ENCODE measurements at places on chromosomes 3 and 15.
A peak's percentile ranks its signal among the peaks of the same experiment; 100 is the strongest.

- DNase-seq: no peak
These were observed 12.6 kb upstream of the SHISA5 start for GRCh38 chr3:48516571-48516970.

- no peak for DNase-seq
These were observed 30.3 kb downstream of the SYNM start for GRCh38 chr15:99135194-99135593.

DNA sequence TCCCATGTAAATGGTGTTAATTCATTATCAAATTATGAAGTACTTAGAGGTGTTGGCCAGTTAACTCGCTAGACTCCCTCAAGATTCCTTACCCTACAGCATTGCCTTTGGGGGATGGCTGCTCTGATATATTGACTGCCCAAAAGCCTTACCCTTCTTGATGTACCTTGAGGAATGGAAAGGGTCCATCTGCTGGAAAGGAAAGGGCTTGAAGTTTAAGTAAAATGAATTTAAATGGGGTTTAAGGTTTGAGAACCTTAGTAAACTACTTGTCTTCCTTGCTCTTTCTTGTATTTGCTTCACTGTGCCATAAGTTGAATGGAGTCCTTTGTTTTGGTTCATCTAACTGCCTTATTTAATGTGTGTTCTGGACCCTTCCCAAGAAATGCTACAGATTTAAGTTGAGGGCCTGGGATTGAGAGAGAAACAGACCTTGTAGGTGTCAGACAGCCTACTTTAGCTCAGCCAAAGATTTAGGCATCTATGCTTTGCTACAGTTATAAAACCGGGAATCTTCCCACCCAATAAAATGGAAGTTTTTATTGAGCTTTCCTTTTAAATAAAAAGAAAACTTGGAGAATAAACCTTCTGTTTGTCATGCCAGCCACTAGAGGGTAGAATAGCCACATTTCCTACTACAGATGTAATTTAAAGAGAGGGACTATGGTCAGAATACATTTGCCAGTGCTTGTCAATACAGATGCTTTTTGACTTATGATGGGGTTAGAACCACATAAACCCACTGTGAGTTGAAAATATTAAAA, 25.3 kb downstream of the CMSS1 start:
- DNase-seq: peak; percentile 13

GRCh38 chr3:126491221-126492013, 15.7 kb upstream of the ZXDC start:
- DNase-seq: no peak

GRCh38 chr3:49462222-49462621, 7.8 kb upstream of the DAG1 start:
- DNase-seq: no peak

- no peak for DNase-seq
These were observed 3.7 kb downstream of the SLC38A3 start for GRCh38 chr3:50208677-50209344.

DNA sequence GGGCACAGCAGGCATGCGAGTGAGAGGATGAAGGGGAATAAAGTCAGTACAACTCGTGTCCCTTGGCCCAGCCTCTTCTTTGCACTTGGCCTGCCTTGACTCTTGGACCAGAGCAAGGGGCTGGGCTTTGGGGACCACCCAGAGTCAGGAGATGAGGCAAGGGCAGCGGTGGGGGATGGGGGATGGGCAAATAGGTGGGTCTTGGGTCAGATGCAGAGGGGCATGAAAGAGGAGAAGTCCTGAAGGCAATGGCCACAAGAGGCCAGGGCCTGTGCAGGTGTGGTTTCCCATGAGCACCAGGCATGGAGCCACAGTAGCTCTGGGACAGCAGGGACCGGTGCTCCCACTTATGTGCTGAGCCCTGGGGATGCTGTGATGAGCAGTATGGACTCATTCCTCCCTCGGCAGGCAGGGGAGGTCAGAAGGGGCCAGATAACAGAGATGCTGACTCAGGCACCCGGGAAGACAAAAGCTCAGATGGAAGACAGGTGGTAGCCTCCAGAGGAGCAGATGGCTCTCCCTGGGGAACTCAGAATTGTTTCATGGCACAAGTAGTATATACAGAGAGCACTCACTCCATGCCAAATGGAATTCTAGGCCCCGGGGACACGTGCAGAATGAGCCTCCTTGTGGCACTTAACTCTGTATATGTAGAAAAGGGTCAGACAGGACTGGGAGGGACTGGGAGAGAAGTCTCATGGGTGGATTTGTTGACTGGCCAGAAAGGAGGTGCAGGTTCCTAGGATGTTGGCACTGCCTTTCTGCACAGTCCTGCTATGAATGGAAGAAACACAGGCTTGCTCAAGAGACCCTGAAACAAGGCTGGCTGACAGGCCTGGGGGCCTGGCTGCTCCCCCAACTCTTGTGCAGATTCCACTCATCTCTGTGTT, 14.3 kb downstream of the ZBTB47 start:
- DNase-seq: no peak

GRCh38 chr15:39682366-39682765, 100.3 kb downstream of the FSIP1 start:
- DNase-seq: no peak

GRCh38 chr3:87473944-87474343, 197.6 kb upstream of the POU1F1 start:
- DNase-seq: no peak

DNA sequence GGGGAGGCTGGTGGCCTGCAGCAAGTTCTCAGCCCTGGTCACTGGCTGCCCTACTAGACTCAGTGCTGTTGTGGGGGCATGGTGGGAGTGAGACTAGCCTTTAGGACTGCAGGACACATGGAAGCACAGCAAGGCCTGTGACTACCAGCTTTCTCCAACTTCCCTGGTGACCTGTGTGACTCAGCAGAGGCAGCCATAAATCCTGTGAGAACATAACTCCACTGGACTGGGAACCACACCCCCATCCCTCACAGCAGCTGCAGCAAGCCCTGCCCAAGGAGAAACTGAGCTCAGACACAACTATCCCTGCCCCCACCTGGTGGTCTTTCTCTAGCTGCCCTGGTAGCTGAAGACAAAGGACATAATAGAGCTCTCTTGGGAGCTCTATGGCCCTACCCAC, 111.3 kb downstream of the DCLK3 start:
- DNase-seq: no peak

DNA sequence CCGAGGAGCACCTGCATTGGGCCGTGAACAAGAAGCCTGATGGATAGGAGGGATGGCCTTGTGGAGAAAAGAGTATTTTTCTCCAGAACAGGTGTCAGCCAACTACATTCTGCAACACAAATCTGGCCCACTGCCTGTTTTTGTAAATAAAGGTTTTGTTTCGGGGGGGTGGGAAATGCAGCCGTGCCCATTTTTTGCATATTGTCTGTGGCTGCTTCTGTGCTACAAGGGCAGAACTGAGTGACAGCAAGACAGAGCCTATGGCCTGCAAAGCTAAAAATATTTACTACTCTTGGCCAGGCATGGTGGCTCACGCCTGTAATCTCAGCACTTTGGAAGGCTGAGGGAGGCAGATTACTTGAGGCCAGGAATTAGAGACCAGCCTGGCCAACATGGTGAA, 95.9 kb upstream of the AKAP13 start:
- no peak for DNase-seq

GRCh38 chr3:46585799-46586693, 19.9 kb upstream of the LRRC2 start:
- DNase-seq: no peak

DNA sequence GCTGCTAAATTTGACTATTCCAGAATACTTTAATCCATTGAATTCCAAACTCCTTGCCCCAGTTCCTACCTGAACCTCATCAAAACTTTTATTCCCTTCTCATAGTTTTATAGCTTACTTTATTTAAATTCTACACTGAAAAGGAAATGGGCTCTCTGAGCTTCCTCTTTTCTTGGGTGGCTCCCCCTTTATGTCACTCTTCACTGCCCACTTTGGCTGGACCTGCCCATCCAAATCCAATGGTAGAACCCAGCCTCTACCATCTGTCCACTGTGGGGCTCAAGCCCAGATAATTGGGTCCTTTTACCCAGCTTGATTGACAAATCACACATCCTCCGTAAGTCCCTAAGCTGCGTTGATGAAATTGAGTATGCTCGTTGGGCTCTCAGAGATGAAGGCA, 216.5 kb downstream of the BBX start:
- no peak for DNase-seq

- no peak for DNase-seq
These were observed 526.4 kb downstream of the SOX2 start for GRCh38 chr3:182238126-182238525.

- DNase-seq: no peak
These were observed 300.7 kb upstream of the ROBO1 start for GRCh38 chr3:80068459-80068858.

- DNase-seq: no peak
These were observed 31.2 kb upstream of the MUSTN1 start for GRCh38 chr3:52865994-52866393.

DNA sequence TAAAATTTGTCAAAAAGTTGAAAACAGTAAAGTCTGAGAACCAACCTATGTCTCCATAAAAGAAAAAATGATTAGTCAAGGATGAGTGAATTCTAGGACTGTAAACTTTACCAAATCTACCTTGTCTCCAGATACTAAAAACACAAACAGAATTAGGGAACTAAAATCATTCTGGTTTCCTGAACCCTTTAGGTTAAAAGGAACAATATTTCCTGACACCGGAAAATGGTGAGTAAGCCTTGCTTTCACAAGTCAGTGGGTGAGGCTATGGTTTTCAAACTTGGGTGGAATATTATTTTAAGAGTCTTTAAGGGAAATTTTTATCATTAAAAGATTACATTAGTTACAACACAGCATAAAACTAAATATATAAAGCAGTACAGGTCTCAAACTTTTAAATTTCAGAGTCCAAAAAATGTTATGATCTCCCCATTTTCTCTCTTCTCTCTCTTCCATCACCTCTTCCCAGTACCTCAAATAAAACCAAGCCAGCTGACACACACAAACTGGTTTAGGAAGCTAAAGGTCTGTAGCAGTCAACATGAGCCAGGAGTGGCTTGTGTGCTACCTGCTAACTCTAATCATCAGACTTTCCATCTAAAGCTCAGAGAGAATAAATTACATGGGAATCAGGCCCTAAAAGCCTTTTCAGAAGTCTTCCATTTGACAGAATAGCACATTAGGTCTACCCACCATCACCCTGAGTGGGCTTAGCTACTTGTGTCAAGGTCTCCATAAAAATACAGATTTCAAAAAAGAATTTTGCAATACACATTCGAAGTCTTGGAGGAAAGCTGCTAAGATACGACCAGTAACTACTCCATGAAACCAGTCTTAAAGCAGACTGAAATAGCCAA, 2.2 kb downstream of the SLC12A6 start:
- DNase-seq: no peak

- DNase-seq: no peak
These were observed 308.1 kb upstream of the COL8A1 start for GRCh38 chr3:99330281-99330680.

- peak; percentile 84 for DNase-seq
These were observed 14.5 kb upstream of the GLCE start for GRCh38 chr15:69145694-69146492.

GRCh38 chr15:29403772-29404171, 134.2 kb upstream of the NSMCE3 start:
- DNase-seq: no peak

GRCh38 chr3:49026536-49026935, 2.7 kb downstream of the IMPDH2 start:
- DNase-seq: no peak

- peak; percentile 40 for DNase-seq
These were observed 109.2 kb upstream of the STT3B start for GRCh38 chr3:31423482-31423881.

GRCh38 chr15:80977627-80978036, 12.0 kb downstream of the MESD start:
- DNase-seq: no peak

DNA sequence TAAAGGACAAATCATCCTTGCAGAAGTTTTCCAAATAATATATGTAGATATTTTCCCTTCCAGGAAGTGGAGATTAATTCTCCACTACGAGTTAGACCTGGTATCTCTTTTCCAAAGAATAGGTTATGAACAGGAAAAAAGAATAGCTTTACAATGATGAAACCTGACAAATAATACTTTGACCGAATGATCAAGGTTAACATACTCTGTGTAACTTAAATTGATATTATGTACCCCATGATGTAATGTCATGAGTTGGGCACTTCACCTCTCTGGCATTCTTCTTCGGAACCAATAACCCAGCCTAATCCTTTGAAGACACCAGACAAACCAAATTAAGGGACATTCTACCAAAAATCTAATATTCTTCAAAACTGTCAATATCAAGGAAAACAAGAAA, 48.7 kb upstream of the CNTN3 start:
- DNase-seq: no peak

GRCh38 chr15:90212221-90213098, 11.3 kb downstream of the SEMA4B start:
- DNase-seq: no peak

- DNase-seq: no peak
These were observed 80.9 kb downstream of the DUT start for GRCh38 chr15:48411971-48412591.

- no peak for DNase-seq
These were observed 1.4 kb downstream of the B4GALT4 start for GRCh38 chr3:119239206-119239820.

DNA sequence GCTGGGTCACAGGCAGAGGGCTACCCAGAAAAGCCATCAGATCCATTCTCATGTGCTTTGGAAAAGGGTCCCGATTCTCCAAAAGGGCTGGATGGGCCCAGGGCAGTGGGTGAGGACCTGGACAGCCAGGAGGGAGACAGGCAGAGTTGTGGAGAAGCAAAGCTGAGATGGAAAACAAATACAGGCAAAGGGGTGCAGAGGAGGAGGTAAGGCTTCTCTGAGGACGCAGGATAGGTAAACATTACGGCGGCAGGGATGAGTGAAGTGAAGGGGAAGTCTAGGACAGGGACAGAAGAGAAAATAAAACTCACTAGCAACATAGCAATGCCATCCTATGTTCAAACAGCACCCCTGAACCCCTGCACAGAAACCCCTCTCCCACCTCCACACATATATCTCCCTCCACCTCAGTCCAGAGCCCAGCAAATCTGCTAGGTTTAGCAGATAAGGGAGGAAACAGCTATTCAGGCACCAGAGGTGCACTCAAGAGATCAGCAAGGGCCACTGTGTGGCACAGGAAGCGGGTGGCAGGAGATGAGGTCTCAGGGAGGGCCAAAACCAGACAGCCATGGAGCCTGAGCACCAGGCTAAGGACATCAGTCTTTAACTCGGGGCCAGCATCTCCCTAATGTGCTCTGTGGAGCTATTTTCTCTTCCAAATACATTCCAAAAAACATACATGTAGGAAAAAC, 51.3 kb downstream of the HOMER2 start:
- no peak for DNase-seq
